Epithelial cell of proximal tubule (primary cell): ENCODE measurements at places on chromosomes 6 and 20. TPM values are rescaled to one million over a fixed set of nuclear protein-coding genes. Genes with fewer than 3 reads are reported as not detected.

Gene PKIB
- total RNA-seq = 23.2 and 48.5 TPM in 2 replicates

Gene SRMS
- total RNA-seq = not detected in 2 replicates

Gene BPIFB4
- not detected in 2 replicates for total RNA-seq

Gene FGD2
- not detected in 2 replicates for total RNA-seq

Gene FKBP1C
- total RNA-seq = 0.36 and 0.58 TPM in 2 replicates

Gene C6orf163
- 0.58 TPM in 1 of 2 replicates, not detected in the other for total RNA-seq

Gene PGM3
- total RNA-seq = 26.5 and 33.1 TPM in 2 replicates

Gene WFDC10B
- total RNA-seq = not detected in 2 replicates
